Right lung (tissue), 10 donors: ENCODE measurements at places on chromosomes 6 and 20.

DNA sequence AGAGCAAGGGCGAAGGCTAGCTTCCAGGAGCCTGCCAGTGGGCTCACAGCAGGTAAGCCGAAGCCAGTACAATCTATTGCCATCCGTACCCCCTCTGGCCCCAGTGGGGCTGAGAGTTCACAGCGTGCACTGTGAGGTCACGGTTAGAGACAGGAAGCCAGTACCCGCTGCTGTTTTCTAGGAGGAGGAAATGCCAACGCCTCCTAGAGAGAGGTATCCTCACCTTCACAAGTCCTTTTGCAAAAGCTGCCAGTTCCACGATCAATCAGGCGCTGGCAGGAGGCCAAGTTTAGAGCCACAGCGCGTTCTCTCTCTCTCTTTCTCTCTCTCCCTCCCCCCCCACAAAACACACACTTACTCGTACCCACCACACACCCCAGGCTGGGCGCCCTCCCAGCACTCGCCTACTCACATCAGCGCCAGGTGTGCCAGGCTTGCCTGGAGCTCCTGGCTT is 22.5 kb downstream of the COL9A1 start:
- no peak for DNase-seq

- DNase-seq, result no peak
These were observed 34.2 kb downstream of the SLC23A2 start for GRCh38 chr20:4966826-4967751.

DNA sequence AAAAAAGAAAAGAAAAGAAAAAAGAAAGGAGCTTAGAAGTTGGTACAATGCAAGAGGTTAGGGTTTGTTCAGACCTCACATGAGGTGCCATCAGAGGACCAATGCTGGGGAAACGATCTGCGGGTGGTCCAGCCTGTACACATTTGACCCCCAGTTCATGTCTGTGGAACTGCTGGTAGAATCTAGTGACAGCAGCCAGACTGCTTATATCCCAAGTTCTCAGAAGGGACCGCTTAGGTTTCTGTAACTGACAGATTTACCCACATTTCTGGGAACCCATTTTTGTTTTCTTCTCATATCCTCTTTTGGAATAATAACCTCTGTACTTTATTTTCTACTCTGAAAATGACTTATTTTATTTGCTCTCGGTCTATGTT is 4.7 kb downstream of the PPP1R18 start:
- DNase-seq, result no peak

- no peak for DNase-seq
These were observed 229.3 kb upstream of the TENT5A start for GRCh38 chr6:81981812-81982211.

GRCh38 chr6:109874621-109875020 is 103.5 kb upstream of the GPR6 start:
- DNase-seq, result no peak

DNA sequence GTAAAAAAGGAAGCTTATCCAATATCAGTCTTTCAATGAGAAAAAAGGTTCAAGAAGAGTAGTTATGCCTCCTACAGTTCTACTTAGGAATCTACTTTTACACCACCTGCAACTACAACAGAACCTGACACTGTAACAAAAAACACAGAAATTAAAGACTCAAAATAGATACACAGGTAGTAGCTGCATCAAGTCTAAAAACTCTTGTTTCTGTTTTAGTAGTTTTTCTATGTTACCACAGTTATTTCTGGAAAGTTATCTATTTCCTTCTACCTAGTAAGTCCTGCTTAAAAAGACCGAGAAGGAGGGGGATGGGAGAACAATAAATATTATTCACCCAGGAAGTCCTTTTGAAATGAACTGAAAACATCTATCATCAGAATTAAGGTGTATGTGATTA is 52.5 kb downstream of the ATG5 start:
- DNase-seq, result no peak

DNA sequence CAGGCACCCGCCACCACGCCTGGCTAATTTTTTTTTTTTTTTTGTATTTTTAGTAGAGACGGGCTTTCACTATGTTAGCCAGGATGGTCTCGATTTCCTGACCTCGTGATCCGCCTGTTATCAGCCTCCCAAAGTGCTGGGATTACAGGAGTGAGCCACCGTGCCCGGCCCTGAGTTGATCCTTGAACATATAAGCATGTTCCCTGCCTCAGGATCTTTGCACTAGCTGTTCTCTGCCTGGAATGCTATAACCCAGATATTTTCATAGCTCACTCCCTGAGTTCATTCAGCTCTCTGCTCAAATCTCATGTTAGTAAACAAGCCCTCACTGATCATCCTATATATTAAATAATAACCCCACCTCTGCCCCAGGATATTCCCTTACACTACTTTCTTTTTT is 9.0 kb upstream of the DLK2 start:
- DNase-seq, result no peak

DNA sequence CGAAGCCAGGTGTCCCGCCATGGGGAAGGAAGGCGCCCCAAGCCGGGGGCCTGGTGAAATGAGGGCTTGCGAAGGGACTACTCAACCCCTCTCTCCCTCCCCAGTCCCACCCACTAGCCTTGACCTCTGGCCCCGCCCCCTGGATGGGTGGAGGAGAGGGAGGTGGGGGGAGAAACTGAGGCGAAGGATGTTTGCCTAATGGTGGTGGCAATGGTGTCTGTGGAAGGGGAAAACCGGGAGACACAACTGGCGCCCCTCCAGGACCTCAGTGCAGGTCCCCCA is at the start of gene POU5F1:
Gene POU5F1 (minus strand): TSS at position 83 of the 282 bp plus-strand sequence. CDS start 62 bp downstream, at position 21.
- no peak for DNase-seq

- DNase-seq, result no peak
These were observed 1.9 kb downstream of the ID1 start for GRCh38 chr20:31606804-31607639.

DNA sequence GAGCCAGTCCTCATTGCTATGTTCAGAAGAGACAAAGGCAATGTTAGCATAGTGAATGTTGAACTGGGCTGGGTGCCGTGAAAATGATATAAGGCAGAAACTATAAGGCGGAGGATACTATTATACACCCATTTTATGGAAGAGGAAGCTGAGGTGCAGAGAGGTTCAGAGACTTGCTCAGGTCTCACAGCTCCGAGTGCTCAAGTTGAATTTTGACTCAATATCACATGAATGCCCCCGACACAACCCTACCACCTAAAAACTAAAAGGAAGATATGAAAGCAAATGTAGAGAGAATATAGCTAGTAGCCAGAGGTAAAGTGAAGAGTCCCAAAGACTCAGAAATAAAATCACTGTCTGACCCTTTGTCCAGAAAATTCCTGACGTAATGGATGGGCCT is 56.7 kb downstream of the PPP1R16B start:
- DNase-seq, result no peak

DNA sequence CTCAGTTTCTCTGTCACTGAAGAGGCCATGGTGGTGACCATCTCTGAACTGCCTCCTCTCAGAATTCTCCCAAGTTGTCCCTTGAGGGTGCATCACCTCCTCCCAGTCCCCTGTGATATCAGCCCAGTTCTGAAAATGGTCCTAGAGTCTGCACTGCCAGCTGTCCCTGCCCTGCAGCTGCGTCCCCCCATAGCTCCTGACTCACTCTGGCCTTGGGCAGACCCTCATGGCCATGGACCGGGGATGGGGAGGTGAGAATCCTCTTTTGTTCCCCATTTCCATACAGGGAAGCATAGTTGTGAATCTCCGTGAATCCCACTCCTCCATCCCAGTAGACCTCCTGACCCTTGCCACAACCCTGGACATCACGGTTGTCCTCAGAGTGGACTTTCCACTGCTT is 4.5 kb downstream of the ETV7 start:
- no peak for DNase-seq

- DNase-seq, result no peak
These were observed 13.6 kb upstream of the RIPOR3 start for GRCh38 chr20:50704971-50705370.

DNA sequence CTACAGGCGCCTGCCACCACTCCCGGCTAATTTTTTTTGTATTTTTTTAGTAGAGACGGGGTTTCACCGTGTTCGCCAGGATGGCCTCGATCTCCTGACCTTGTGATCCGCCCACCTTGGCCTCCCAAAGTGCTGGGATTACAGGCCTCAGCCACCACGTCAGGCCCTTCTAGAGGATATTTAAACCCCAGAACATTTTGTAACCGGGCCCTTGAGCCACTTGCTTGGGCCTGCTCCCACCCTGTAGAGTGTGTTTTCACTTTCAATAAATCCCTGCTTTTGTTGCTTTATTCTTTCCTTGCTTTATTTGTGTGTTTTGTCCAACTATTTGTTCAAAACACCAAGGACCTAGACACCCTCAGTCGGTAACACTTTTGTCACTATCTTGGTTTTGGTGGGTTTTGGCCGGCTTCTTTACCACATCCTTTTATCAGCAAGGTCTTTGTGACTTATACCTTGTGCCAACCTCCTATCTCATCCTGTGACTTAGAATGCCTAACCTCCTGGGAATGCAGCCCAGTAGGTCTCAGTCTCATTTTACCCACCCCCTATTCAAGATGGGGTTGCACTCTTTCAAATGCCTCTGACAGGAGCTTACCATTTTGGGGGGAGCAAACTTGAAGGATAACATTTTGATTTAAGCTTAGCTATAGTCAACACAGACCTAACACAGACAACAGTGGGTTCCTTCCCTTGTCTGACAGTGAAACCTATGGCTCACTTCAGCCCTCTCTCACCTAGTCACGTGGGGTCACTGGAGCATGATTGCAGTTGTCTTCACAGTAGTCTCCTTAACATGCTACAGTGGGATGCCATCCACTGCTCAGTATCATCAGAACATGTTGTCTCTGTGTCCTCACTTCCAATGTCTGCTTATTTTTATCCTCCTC is 27.9 kb upstream of the KIF6 start:
- DNase-seq, result no peak

DNA sequence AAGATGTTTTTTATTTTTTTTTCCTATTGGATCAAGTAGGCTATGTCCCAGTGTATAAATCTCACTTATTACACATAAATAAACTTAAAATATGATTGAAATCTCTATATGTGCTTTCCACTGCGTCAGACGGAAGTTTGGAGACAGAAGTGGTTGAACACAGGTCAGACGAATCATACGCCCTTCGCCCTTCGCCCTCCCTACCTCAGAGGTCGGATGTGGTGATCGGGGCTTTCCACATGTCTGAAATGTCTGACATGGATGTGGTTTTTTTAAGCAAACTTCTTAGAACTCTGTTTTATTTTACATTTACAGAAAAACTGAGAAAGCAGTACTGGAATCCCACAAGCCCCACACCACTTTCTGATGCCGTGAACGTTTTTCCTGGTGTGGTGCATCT is 344.4 kb downstream of the THBS2 start:
- DNase-seq, result no peak

DNA sequence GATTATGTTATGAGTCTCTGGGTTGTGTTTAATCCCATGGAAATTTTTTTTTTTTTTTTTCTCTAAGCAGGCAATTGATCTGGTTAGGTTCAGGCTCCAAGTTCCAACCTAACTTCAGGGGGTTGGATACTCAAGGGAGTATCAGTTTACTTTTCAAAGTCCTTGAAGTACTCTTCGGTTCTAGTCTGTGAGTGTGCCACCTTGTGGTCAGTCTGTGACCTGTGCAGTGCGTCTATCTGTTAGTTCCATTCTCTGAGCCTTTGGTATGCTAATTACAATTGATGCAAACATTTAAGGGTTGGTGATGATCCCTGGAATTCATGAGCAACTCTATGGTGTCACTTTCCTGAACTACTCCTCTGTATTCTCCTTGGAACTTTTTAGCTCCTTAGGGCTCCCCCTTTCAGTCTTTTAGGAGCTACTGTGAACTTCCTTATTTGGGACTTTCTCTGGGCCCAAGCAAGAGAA is 342.0 kb downstream of the SOX4 start:
- DNase-seq, result no peak

DNA sequence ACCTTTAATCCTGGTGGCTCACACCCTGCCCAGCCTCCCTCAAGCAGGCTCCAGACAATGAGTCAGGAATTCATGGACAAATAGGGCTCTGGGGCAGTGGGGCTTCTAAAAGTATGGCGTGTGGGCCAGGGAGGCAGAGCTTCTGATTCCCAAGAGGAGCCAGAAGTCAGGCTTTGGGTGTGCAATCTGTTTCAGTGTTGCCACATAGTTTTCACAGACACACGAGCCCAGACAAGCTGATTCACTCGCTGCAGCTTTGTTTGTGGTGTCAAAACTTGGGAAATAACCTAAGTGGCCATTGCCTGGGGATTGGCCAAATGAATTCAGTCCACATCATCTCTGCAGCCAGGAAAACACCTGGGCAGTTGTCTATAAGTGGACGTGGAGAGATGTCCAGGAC is 9.2 kb downstream of the PEDS1 start:
- DNase-seq, result no peak

GRCh38 chr6:142478117-142478516 is 176.3 kb downstream of the ADGRG6 start:
- no peak for DNase-seq

GRCh38 chr6:79373246-79373645 is 138.8 kb upstream of the HMGN3 start:
- peak; percentile 33 for DNase-seq

- DNase-seq, result no peak
These were observed 24.2 kb downstream of the SAMD3 start for GRCh38 chr6:130198483-130199035.

DNA sequence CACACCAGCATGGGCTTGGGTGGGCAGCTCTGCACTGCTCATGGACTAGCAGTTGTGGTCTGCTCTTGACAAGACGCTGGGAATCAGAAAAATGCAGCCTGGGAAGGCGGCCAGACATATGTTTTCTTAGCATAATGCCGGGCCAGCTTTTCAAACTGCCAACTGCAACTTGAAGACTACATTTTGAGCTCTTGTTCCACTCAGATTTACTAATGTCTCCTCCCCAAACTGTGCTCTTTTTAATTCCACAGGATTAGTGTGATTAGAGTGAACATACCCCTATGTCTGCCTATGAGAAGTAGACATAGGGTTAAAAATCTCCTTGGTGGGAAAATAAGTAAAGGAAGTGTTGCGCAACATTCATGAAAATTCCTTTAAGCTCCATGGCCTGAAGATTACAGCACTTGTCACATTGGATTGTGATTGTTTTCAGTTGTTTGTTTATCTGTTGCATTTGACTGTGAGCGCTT is 5.3 kb upstream of the FNDC1 start:
- DNase-seq, result peak; percentile 85

DNA sequence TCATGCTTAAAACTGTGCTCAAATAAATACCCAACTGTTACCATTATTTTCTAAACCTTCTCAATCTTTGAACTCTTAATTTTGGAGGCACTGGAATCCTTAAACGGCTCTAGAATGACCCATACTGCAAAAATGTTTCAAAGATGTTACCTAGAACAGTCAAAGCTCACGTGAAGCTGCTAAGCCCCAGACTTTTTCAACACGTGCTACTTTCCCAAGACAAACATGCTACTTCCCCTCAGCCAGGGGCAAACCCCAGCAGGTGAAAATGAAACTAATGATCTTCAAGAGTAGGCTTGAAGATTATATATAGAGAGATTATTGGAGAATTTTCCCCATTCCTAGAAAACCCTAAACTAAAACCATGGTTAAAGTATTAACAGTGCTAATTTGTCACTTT is 28.1 kb downstream of the HUS1B start:
- no peak for DNase-seq

GRCh38 chr6:11172501-11173327 is 59.8 kb downstream of the NEDD9 start:
- DNase-seq, result peak; percentile 34

GRCh38 chr6:34082864-34083626 is 62.8 kb downstream of the GRM4 start:
- DNase-seq, result no peak

- DNase-seq, result no peak
These were observed 3.7 kb downstream of the TNXB start for GRCh38 chr6:32105433-32105832.
